ENCODE measurements at places on chromosomes 3 and 15.

- no peak for DNase-seq
These were observed 34.6 kb upstream of the SEMA6D start for GRCh38 chr15:47682661-47683060.

DNA sequence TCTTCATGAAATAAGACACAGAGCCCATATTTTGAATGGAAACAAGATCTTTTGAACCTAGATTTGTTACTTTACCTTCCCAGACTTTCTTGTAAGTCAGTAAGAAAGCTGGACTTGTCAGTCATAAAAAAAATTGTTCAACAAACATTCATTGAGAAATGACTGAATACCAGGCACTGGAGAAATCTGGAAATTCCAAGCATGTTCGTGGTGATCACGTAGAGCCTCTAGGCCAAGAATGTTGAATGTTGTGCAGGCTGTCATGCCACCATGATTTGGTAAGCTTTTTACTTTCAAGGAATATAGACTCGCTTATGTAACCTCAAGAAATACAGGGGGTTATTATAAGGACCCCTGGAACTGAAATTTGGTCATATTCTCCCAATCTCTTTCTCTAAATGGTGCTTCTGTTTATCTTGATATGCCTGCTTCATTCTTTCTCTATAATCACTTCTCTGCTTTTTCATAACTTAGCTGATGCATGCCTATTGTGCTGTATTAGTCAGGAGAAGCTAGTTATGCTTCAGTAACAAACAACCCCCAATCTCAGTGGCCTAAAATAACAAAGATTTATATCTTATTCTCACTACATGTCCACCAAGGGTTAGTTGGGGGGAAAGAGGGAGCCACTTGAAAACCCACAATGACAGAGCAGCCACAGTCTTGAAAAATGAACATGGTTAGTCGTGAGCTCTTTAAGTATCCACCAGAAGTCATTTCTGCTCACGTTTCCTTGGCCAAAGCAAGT, 3.4 kb upstream of the TPM1 start:
- DNase-seq, result no peak

- no peak for DNase-seq
These were observed 60.8 kb downstream of the GREM1 start for GRCh38 chr15:32778391-32779176.

DNA sequence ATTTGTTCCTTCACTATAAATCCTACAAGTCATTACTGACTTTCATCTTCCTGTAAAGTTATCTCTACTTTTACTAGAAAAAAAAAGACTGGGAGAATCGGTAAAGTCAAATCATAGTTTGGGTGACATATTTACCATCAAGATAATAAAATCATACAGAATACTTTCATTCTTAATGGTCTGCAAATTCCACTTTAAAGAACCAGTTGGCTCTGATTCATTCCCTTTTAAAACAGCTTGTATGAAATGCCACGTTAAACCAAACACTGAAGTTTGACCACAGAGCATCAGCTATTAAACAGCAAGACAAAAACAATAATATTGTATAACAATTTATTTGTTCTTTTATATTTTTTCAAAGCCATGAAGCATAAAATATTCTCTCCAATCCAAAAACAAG, 100.7 kb downstream of the FBN1 start:
- no peak for DNase-seq

DNA sequence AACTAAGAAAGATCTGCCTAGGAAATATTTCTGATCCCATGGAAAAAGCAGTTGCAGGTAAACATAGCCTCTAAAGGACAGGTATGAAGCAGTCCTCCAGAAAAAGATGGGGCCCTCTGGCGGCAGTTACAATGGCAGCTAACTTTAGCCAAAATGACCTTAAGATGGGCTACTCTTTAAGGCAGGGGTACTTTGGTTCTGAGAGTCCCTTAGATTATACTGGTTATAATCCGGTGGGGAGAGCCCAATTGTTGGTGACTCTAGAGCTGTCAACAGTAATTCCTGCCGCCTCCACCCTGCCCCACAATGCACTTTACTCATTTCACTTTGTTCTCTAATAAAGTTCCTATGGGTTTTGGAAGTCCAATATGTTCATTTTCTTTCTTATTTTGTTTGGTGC, 412.8 kb upstream of the WNT5A start:
- DNase-seq, result no peak

GRCh38 chr3:58691997-58692396, 25.4 kb upstream of the FAM3D start:
- DNase-seq, result no peak

DNA sequence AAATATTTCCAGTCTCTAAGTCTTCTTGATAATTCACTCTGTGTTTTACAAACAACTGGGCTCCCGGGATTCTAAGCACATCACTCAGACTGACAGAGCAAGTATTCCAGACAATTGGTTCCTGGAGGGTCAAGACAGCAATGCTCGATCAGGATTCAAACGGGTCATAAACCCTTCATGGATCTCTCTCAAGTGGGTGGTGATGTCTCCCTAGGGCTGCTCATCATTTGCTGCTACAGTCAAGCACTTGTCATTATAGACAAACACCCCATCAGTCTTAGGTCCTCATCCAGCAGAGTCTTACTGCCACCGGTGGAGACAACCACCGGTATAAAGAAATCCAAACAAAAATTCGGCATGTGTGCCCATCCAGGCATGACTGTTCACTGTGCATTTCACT, 921.1 kb downstream of the FHIT start:
- DNase-seq, result no peak

- DNase-seq, result no peak
These were observed 363.0 kb downstream of the PLOD2 start for GRCh38 chr3:145798007-145798406.

- no peak for DNase-seq
These were observed 67.0 kb upstream of the TNFAIP8L3 start for GRCh38 chr15:51161491-51162220.

DNA sequence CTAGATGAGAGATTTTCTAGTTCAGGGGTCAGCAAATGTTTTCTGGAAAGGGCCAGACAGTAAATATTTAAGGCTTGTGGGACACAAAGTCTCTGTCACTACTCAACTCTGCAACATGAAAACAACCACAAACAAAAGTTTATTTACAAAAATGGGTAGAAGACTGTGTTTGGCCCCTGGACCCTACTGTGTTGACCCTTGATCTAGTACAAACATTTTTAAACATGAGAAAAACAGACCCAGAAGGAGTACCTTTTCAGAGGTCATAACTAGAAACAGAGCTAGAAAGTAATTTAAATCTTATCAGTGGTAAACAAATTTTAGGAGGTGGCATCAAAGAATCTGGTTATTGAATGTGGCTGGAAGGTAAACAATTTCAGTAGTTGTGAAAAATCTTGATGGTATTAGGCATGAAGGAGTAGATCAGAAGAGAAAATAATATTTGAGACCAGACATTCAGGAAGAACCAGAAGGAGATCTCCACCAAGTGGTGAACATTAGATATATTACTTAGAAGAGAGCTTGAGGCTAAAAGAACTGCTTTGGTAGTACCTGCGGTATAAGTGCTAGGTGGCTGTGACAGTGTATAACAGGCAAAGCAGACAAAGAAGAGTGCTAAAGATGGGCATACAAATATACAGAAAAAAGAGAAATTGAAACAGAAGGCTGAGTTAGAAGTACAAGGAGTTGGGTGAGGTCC, 101.7 kb downstream of the NR1I2 start:
- no peak for DNase-seq

- no peak for DNase-seq
These were observed 2.1 kb downstream of the MYD88 start for GRCh38 chr3:38140326-38141172.

DNA sequence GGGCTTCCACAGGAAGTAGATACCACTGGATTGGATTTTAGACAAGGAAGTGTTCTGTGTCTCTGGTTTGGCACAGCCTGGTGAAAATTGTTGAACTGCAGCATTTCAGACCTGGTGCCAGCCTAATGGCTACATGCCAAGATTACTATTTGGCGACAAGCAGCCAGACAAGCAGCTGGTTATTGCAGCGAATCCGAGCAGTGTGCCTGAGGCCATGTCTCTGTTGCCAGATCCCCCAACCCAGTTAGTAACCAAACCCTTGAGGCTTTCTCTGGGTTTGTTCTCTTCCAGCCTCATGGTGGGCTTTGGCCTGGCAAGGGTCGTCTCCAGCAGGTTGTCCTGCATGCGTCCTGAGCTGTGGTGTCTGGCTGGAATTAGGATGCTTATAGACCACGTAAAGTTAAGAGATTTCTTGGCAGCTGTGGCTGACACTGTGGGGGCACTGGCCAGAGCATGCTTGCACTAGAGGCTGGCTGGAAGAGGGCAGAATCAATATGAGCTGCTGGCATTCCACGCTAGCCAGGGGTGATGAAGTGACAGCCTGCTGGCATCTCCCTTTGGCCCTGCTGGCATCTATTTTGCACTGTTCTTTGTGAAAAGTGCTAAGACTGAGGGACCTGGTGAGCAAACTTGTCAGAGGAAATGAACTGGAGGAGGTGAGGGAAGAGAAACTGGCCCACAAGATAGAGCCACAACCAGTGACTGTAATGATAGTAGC, 172.6 kb downstream of the RBMS3 start:
- DNase-seq, result no peak

- no peak for DNase-seq
These were observed 273.0 kb downstream of the PLCL2 start for GRCh38 chr3:17157713-17158112.

GRCh38 chr3:46995901-46996562, 16.6 kb downstream of the NBEAL2 start:
- DNase-seq, result no peak

DNA sequence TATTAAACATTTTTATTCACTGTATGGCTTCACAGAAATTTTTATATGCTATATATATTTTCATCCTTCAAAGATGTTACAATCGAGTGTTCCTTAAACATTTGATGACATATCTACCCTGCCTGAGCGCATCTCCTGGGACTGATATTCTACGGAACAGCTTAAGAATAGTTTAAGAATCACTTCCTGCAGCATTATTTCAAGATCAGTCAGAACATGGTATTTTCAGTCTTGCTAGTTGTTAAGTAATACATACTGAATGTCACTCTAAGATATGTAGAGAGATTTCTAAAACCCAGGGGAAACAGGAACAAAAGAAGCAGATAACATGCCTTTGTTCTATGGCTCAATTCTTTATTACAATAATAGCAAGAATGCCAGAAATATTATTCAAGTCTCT, 8.7 kb downstream of the COL8A1 start:
- DNase-seq, result no peak

- DNase-seq, result no peak
These were observed 6.1 kb upstream of the DGKG start for GRCh38 chr3:186368176-186368575.

- peak; percentile 15 for DNase-seq
These were observed 86.6 kb downstream of the CHRD start for GRCh38 chr3:184466413-184466960.

- peak; percentile 14 for DNase-seq
These were observed 26.2 kb upstream of the ARL8B start for GRCh38 chr3:5095886-5096285.

GRCh38 chr3:71801986-71802385, 17.0 kb upstream of the PROK2 start:
- DNase-seq, result no peak

DNA sequence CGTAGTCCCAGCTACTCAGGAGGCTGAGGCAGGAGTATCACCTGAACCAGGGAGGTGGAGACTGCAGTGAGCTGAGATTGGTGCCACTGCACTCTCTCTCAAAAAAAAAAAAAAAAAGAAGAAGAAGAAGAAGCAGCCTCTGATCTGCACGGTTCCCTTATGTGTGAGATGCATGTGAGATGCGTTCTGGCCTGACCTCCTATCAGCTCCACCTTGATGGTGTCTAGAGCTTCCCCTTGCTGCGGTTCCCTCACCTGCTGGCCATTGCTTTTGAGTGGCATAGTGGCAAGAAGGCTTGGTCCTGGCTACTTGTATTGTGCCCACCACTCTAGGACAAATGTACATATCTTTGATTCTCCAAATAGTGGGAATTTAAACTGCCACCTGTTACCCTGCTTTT, 49.4 kb upstream of the CFAP161 start:
- DNase-seq, result no peak

GRCh38 chr15:68126396-68126795, 72.3 kb downstream of the PIAS1 start:
- no peak for DNase-seq

GRCh38 chr3:146275476-146275875, 24.6 kb upstream of the PLSCR4 start:
- no peak for DNase-seq

DNA sequence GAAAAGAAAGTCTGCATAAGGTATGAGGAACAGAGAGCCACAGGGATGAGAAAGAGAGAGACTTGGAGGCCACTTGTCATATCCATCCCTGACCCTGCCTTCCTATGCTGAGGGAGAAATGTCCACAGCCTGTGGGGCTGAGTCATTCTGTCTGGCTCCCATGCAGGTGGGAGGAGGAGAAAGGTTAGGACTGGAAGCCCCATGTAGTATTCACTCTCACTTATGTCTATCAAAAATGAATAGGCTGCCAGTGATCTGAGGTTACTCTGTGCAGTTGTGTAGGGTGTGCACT, 71.3 kb downstream of the RAB11A start:
- DNase-seq, result no peak

GRCh38 chr3:63192248-63192647, 85.9 kb upstream of the SYNPR start:
- no peak for DNase-seq

DNA sequence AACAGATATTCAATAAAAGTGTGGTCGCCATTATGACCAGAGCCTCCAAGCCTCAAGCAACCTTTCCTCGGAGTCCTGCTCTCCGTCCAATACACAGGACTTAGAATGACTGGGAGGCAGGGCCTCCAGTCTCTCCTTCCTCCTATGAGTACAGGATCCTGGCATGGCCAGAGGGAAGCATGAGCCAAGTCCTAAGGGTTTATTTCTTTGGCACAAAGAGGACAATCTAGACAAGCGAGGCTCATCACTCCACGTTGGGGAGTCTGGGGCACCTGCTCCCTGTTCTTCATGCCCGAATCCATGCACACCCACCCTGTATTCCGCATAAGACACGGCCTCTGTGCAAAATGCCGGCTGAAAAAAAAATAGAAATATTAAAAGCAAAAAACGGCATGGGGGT, 6.8 kb downstream of the PRRT3 start:
- no peak for DNase-seq

DNA sequence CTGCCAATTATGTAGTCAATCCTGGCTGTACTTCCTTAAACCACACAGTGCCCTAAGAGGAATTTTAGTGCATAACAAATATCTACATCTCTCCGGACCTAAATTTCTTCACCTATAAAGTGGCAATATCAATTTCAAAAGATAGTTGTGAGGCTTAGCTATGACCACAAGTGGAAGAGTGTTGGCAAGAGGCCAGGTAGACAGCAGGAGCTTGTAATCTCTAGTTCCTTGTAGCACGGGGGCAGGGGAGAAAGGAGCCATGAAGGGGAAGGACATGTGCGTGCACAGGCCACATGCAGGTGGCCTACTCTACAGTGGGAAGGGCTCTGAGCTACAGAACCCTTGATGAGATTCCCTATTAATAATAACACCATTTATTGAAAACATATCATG, 269.7 kb downstream of the ABHD5 start:
- no peak for DNase-seq

All from CD4-positive, alpha-beta T cell (primary cell).